Activated naive CD4-positive, alpha-beta T cell treated with anti-CD3 and anti-CD28 coated beads for 36 hours (primary cell): ENCODE measurements at places on chromosomes 2 and 18. TPM values are rescaled to one million over a fixed set of nuclear protein-coding genes. Genes with fewer than 3 reads are reported as not detected.

Gene LYG2
- not detected for total RNA-seq

Gene PKP4
- total RNA-seq = 57.0 TPM

Gene B3GNT2
- 31.2 TPM for total RNA-seq

Gene SCTR
- not detected for total RNA-seq

Gene GALR1
- not detected for total RNA-seq

Gene MPP4
- not detected for total RNA-seq

Gene OSBPL1A
- total RNA-seq = 2.4 TPM

Gene PIAS2
- 21.9 TPM for total RNA-seq

Gene SLC38A11
- not detected for total RNA-seq

Gene POTEF
- total RNA-seq = not detected

Gene L3MBTL4
- total RNA-seq = 0.10 TPM
